ENCODE measurements at places on chromosomes 11 and 22. TPM values are rescaled to one million over a fixed set of nuclear protein-coding genes. Genes with fewer than 3 reads are reported as not detected.

The BRSK2 gene
- total RNA-seq: 1.00 TPM

The MAPK8IP2 gene
- 1.0 TPM for total RNA-seq

The OR6A2 gene
- 0.14 TPM for total RNA-seq

The IL18 gene
- 40.0 TPM for total RNA-seq
